Neural crest cell (in vitro differentiated cells): ENCODE measurements at places on chromosomes 2 and 18. TPM values are rescaled to one million over a fixed set of nuclear protein-coding genes. Genes with fewer than 3 reads are reported as not detected.

Gene CRYGC
- total RNA-seq, result not detected in 2 replicates

- no peaks in the 10 kb centered on the region for H3K27me3 ChIP-seq
- H3K4me3 ChIP-seq, result no peak overlapping the region
- no peak for DNase-seq
- H3K4me1 ChIP-seq, result peaks cover 19% of the 10 kb centered on the region
- peaks cover under 1% of the 10 kb centered on the region for H3K36me3 ChIP-seq
These were observed 145.0 kb downstream of the SRBD1 start for GRCh38 chr2:45466053-45466452.

DNA sequence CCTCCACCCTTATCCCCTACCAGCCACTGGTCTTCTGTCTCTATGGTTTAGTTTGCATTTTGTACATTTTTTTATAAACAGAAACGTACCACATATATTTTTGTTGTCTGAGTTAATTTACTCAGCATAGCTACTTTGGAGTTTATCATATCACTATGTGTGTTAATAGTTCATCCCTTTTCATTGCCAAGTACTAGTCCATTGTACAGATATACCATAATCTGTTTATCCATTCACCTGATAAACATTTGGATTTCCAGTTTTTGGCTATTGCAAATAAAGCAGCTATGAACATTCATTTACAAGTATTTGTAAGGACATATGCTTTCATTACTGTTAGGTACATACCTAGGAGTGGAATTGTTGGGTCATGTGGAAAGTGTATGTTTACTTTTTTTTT is 123.6 kb downstream of the RHBDD1 start:
- no peak for DNase-seq
- H3K27me3 ChIP-seq, result no peaks in the 10 kb centered on the region
- peaks cover 9% of the 10 kb centered on the region for H3K4me1 ChIP-seq
- no peak overlapping the region for H3K27ac ChIP-seq
- H3K4me3 ChIP-seq, result no peak overlapping the region
- H3K36me3 ChIP-seq, result peaks cover 16% of the 10 kb centered on the region

DNA sequence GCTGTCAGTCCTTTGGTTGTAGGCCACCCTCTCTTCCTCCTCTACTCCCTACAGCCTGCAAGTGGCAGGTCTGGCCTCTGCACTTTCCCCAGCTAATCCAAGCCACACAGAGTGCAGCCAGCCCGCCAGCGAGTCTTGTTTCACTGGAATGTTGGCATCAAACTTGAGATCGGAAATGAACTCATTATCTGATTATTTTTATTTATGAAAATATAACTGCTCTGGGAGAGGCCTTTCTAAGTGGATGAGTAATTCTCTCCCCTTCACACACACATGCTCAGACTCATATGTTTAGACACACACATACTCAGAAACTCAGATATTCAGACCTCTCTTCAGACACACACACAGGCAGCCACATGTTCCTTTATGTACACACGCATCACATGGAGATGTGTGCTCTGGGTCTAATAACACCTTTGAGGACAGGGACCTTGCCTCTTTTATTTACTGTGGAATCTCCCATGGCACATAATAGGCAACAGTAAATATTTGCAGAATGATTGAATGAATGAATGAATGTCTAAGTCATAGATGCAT is 151.3 kb downstream of the ZFP36L2 start:
- no peaks in the 10 kb centered on the region for H3K27me3 ChIP-seq
- H3K27ac ChIP-seq, result peak overlapping the region; percentile 81
- DNase-seq, result no peak
- peaks cover 62% of the 10 kb centered on the region for H3K4me1 ChIP-seq
- H3K36me3 ChIP-seq, result no peaks in the 10 kb centered on the region
- no peak overlapping the region for H3K4me3 ChIP-seq
